ENCODE measurements at places on chromosomes 3 and 15.

- no peak for DNase-seq
These were observed 407.2 kb upstream of the TPRG1 start for GRCh38 chr3:188764609-188765008.

DNA sequence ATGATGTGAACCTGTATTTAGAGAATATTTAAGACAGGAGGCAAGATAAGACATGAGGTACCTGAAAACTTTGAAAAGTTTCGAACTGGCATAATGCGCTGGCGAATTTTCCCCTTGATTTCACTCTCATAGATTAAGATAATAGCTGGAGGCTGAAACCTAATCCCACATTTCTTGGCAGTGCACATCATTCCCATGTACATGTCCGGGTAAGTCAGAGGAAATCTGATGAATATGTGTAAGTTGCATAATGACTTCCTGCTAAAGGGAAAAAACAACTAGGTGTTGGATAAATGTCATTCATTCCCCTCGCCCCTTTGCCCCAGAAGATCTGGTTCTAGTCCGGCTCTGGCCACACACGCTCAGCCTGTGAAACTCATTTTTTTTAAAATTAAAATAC lies 3.6 kb downstream of the CEP19 start:
- no peak for DNase-seq

DNA sequence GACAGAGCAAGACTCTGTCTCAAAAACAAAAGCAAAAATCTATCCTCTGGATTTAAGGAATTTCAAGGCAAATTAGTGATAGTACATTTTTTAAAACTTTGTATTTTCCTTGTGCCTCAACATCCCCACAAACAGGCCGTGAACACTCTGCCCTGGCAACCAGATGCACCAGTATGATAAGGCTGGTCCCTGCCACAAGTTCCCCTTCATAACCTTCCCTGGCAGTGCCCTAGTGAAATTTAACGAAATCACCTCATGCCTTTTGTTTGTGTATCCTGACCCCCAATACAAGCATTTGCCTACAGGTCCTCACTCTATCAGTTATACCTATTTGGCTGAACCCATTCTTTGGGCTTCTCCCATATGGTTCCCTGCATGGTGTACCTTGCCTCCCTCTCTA lies 107.4 kb upstream of the FLNB start:
- DNase-seq = no peak

DNA sequence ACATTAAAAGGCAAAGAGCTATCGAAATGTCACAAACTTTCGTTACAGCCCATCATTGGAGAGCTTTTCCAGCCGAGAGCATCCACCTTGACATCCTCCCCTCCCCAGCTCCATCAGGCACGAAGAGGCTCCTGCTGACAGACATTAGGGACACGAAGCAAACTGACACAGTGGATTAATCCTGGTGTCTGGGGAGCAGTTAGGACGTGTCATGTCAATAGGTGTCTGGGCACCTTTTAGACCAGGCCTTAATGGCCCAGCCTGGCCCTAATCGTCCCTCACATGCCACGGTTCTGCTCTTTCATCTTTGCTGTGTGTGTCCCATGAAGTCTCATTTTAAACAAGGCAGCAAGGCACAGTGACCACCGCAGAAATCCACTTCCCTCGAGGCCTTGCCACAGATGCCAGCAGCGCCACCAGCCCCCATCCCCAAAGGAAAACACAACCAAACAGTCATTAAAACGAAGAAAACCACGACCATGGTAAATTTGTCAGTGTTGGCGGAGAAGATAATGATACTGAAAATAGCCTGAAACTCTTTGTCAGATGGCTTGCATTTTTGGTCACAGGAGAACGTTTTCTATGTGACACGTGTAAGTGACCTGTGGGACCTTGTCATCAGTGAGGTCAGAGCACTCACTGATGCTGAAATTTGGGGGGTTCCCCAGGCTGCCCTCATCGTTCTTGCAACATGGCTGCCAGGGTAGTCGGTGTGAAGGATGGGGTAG lies 16.3 kb upstream of the PCSK6 start:
- DNase-seq = no peak

DNA sequence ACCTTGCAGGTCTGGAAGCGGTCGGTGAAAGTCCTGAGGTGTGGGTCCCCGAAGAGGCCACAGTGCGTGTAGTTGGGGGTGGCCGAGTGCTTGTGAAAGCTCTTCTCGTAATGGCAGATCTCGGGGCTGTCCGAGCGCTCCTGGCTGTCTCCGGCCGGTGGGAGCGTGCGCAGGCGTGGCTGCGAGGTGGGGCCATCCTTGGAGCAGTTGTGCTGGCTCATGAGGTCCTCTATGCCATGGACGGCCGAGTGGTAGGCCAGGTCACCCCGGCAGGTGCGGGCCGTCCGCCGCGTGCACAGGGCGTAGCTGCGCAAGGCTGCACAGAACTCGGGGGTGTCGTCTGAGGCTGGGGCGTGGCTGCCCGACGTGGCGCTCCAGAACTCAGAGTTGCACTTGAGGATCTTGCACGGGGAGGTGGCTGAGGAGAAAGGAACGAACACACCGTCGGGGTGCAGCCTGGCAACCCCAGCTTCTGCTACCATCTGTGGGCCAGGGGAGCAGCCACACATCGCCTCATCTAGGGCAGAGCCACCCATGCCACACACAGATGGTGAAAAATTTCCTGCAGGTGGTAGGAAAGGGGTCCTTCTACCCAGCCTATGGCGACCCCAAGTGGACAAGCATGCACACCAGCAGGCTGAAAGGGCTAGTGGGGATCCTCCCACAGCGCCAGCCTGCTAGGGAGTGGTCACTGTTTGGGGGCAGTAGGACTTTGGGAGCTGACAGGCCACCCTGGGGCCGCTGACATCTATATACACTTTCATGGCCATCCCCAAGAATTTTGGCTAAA lies 36.7 kb downstream of the RGMA start:
- DNase-seq = no peak

- no peak for DNase-seq
These were observed 22.8 kb upstream of the C2CD4B start for GRCh38 chr15:62187910-62188309.

DNA sequence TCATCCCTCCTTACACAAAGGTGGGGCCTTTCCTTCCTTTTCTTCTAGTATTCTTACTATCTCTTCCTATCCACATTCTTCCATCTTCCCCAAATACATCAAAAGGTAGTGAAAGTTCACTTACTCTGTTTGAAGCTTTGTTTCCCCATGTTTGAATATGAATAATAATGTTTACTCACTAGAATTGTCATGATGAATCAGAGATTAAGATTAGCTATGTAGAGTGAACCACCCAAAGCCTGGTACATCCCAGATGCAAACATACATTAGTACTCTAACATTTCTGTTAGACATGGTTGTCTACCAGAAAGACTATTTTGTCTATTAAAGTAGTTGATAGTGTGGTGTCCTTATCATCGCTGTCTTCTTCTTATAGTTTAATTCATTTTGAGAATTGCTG lies 327.1 kb upstream of the TBC1D5 start:
- no peak for DNase-seq

GRCh38 chr3:69272556-69272955 lies 113.3 kb downstream of the FRMD4B start:
- DNase-seq = no peak

DNA sequence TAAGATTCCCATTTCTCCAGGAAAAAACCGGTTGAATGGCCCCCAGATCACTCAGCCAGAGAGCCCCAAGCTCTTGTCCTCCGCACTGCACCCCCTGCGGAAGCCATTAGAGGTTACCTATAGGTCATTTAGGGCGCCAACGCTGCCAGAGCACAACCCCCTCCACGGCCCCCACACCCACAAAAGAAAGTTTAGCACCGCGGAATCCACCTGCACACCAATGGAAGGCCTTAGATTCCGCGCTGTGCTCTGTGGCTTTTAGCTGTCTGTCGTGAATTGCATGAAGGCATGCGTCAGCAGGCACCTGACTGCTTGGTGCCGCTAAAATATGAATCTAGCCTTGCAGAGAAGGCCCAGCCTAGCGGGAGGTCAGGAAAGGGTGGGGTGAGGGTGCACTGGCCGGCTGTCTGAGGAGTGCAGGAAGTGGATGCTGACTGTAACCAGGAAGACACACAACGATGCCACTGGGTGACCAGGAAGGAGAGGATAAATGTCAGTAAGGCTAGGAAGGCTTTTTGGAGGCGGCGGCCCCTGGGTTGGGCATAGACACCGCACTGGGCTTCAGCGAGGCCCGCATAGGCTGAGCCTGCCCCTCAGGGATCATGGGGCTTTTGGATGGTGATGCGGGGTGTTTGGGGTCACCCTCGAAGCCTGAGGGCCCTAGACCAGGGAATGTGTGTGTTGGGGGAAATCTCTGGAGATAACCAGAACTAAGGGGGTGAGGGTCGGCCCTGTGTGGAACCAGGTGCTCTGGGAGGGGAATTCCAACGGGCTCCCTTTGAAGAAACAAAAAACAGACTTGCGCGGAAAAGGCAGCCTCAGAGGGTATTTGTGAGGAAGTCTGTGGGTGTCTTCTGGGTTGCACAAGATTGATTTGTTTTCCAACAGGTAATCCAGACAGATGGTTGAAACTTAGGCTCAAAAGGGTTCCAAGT lies 976 bp upstream of the NUP210 start:
- no peak for DNase-seq

DNA sequence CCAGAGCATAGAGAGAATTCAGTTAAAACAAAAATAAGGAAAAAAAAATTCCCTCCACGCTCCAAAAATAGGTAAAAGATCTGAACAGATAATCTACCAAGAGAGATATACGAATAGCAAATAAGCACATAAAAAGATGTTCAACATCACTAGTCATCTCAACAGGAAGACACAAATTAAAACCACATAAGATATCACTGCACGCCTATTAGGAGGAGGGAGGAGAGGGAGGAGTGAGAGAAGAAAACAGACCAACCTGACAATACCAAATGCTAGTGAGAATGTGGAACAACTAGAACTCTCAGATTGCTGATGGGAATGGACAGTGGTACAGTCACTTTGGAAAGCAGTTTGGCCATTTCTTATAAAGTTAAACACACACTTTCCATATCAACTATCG lies 212.5 kb downstream of the FMN1 start:
- no peak for DNase-seq

DNA sequence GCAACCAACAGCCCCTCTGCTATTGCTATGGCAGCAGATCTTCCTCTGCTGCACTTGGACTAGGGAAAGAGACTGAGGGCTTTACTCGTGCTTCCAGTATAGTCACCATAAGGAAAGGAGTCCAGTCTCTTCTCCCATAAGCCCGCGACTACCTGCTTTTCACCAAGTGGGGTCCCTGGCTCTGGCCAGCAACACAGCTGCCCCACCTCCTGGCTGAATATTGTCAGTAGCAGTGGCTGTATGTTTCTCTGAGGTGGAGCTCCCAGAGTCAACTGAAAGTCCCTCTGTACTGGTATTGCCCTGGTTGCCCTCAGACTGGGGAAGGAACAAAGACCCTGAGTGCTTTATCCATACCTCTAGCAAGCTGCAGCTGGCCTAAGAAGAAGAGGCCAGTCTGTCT lies 719.6 kb downstream of the SQOR start:
- no peak for DNase-seq

Data from Panc1 (cell line).